Tibial nerve (tissue), 4 donors: ENCODE measurements at places on chromosomes 3 and 15. TPM values are rescaled to one million over a fixed set of nuclear protein-coding genes. Genes with fewer than 3 reads are reported as not detected.
A peak's percentile ranks its signal among the peaks of the same experiment; 100 is the strongest.

GRCh38 chr15:78067328-78068228 is 9.9 kb downstream of the TBC1D2B start:
- no peaks in the 10 kb centered on the region for H3K36me3 ChIP-seq
- H3K27ac ChIP-seq, result no peak overlapping the region
- DNase-seq, result peak; percentile 30
- H3K4me3 ChIP-seq, result no peak overlapping the region

DNA sequence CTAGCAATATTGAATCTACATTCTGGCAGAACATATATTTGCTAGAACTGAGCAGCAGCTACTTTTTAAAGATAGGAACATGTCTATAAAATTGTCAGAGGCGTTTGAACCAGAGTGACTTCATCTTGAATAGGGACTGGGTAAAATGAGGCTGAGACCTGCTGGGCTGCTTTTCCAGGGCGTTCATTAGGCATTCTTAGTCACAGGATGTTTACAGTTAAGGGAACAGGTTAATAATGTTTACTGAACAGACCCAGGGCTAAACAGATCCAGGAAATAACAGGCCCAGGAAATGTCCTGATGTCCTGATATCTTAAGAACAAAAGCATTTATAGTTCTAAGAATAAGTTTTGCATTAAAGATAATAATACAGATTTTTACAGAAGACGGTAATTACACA is 34.5 kb upstream of the B3GALNT1 start:
- no peak for DNase-seq
- no peak overlapping the region for H3K4me3 ChIP-seq
- no peak overlapping the region for H3K27ac ChIP-seq
- H3K4me1 ChIP-seq, result no peaks in the 10 kb centered on the region

DNA sequence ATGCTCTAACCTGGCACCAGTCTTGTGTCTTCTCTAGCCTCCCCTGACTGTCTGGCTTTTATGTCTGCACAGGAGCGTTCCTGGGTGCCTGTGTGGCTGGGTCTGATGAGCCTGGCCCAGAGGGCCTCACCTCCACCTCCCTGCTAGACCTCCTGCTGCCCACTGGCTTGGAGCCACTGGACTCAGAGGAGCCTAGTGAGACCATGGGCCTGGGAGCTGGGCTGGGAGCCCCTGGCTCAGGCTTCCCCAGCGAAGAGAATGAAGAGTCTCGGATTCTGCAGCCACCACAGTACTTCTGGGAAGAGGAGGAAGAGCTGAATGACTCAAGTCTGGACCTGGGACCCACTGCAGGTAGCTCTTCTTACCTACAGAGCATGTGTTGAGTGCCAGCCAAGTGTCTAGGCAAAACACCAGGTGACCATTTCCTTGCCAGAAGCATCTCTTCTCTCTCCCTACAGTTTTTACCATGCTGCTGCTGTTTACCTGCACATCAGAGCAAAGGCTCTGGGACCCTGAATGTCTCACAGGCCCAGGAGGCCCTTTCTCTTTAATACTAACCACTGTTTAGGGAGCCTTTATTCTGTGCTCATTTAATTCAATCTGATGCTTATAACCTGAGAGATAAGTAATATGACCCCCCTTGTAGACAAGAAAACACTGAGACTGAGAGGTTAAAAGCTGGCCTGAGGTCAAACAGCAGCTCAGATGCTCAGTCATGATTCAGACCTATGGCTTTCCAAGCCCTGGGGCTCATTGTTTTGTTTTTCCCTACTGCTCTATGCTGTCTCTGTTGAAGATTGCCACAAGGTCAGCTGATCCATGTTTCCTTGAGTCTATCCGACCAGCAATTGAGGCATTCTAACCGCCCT is 10.4 kb downstream of the PODXL2 start:
- no peak for DNase-seq
- H3K36me3 ChIP-seq, result no peaks in the 10 kb centered on the region
- H3K4me1 ChIP-seq, result no peaks in the 10 kb centered on the region
- H3K27ac ChIP-seq, result no peak overlapping the region
- H3K4me3 ChIP-seq, result no peak overlapping the region

DNA sequence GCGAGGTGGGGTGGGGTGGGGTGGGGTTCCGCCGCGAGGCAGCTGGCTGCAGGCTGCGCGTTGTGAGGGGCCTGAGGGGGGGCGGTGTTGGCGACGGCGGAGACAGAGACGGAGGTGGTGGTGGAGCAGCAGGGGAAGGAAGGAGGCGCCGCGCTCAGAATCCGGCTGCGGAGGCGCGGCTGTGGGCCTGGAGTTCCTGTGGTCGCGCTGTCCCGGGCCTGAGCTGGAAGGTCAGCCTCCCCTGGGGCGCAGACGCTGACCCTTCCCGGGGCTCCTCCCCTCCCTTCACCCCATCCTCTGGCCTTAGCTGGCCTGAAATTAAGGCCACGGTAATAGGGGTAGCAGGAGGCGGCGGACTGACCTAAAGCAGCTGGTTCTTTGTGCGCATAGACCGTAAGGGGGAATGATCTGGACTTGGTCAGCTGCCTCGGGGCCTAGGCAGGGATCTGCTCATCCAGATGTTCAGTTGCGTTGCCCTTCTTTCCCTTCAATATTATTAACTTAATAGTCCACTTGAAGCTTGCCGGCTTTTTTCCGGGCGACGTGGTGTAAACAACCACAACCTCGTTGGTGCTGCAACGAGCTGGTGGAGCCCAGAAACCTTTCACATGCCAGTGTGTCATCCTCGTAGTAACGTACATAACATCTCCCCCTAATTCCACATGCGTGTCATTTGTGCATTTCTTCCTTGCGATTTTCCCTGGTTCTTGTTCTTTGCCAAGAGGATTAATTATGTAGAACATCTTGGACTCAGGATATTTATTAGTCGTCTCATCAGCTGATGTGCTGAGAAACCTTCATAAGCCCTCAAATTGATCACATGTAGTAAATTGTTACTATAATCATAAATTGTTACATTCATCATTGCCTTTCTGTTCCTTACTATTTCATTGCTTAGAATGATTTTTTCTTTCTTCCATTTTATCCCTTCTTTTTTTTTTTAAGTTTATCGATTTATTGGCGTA is 626 bp downstream of the SEC62 start:
- peak overlapping the region; percentile 93 for H3K4me3 ChIP-seq
- no peaks in the 10 kb centered on the region for H3K27me3 ChIP-seq
- H3K27ac ChIP-seq, result peak overlapping the region; percentile 100
- H3K36me3 ChIP-seq, result no peaks in the 10 kb centered on the region
- peaks cover 16% of the 10 kb centered on the region for H3K4me1 ChIP-seq

DNA sequence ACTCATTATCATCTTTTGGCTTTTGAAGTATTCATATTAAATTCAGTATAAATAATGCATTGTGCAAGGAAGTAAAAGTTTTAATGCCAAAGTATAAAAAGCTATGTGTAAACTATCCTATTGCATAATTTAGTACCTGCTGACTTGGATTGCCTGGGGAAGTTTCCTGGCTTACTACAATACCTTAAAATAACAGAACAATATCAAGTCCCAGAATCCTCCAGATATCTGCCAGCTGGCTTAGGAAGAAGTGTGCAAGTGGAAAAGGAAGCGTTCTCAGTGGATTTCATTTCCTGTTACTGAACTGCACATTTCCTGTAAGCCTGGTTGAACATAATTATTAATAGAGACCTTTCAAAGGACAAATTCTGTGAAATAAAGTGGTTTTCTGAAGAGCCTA is 236.7 kb downstream of the ADAMTSL3 start:
- H3K4me1 ChIP-seq, result no peaks in the 10 kb centered on the region
- DNase-seq, result no peak
- no peak overlapping the region for H3K27ac ChIP-seq
- H3K4me3 ChIP-seq, result no peak overlapping the region

DNA sequence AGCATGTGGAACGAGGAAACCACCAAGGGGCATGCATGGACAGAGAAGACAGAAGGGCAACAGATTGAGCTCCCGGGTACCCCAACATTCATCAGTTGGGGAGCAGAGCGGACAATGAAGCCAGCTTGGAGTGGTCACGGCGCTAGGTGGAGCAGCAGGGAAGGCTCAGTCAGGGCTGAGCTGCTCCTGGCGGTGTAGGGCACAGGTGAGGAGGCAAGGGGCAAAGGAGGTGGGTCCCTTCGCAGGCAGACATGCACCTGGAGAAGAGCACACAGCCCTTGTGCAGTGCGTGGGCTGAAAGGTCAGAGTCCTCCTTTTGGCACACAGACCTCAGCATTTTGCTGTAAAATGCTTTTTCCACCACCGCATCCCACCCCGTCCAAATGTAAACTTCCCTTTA is 90.0 kb upstream of the SLC6A6 start:
- H3K4me3 ChIP-seq, result no peak overlapping the region
- H3K27me3 ChIP-seq, result no peaks in the 10 kb centered on the region
- H3K4me1 ChIP-seq, result no peaks in the 10 kb centered on the region

DNA sequence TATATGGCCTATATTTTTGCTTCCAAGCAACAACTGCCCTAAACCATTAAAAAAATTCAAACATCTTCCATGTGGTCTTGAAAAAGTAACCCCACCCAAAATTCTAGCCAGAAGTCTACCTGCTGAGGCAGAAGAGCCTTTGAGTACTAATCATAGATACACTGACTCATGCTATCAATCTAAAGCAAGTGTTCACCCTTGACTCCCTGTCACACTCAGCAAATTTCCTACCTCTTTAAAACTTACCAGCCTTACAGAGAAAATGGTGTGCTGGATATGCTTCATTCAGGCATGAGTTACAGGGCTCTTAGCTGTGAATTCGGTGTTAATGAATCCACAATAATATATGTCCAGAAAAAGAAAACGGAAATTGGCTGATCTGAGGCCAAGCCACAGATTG is 373.8 kb downstream of the MAGI1 start:
- H3K27ac ChIP-seq, result no peak overlapping the region
- H3K36me3 ChIP-seq, result no peaks in the 10 kb centered on the region
- H3K27me3 ChIP-seq, result no peaks in the 10 kb centered on the region
- no peaks in the 10 kb centered on the region for H3K4me1 ChIP-seq
- no peak overlapping the region for H3K4me3 ChIP-seq
- no peak for DNase-seq

GRCh38 chr15:29470311-29470710 is 200.7 kb upstream of the NSMCE3 start:
- no peaks in the 10 kb centered on the region for H3K36me3 ChIP-seq
- no peak overlapping the region for H3K4me3 ChIP-seq
- no peaks in the 10 kb centered on the region for H3K27me3 ChIP-seq
- H3K4me1 ChIP-seq, result no peaks in the 10 kb centered on the region
- H3K27ac ChIP-seq, result no peak overlapping the region

DNA sequence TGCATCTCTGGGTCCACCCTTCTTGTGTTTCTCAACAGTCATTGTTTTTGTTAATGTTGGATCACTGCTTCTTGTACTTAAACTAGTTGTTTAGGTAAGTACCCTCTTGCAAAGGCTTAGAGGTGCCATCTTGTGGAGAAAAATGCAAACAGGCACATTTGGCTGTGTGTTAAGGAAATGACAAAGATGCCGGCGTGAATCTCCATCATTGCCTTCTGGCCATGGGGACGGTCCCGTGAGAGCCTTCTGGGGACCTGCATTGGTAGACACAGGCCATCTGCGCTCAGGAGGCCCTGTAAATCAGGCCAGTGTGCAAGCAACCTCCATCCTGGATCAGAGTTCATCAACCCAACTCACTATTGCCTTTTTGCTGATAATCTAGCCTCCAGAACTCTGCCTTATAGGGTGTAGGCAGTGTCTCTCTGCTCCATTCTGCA is 158.6 kb upstream of the NR2E3 start:
- H3K36me3 ChIP-seq, result no peaks in the 10 kb centered on the region
- DNase-seq, result peak; percentile 55
- no peaks in the 10 kb centered on the region for H3K4me1 ChIP-seq
- no peak overlapping the region for H3K27ac ChIP-seq
- no peaks in the 10 kb centered on the region for H3K27me3 ChIP-seq
- H3K4me3 ChIP-seq, result no peak overlapping the region

DNA sequence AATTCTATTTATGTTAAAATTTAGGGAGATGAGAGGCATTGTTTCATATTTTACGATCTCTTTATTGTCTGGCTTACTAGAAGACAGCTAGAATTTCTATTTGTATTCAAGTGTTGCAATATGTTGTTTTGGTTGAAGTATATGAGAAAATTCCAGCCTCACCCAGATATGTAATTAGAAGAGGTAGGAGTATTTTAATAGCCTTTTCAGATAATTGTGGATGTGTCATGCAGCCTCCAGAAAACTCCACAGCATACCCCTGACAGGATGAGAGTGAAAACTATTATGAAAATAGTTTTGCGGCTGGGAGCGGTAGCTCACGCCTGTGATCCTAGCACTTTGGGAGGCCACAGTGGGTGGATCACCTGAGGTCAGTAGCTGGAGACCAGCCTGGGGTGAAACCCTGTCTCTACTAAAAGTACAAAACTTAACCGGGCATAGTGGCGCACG is 21.5 kb upstream of the USP3 start:
- H3K27ac ChIP-seq, result no peak overlapping the region
- no peaks in the 10 kb centered on the region for H3K27me3 ChIP-seq
- H3K36me3 ChIP-seq, result no peaks in the 10 kb centered on the region
- no peak for DNase-seq
- H3K4me1 ChIP-seq, result peaks cover 51% of the 10 kb centered on the region

DNA sequence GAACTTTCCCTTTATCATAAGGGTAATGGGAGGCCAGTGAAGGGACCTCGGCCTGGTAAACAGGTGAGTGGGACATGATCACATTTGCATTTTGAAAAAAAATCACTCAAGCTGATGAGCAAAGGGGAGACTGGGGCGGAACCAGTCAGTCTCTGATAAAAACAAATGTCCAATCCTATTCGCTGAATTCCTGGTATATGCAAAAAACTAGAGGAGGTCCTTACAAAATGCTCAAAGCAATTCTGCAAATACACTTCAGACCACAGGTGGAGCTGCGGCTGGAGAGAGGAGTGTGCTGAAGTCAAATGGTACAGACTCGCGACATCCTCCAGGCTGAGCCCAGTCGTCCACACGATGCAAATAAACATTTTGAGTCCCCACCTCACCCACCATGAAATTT is 166.7 kb downstream of the FOXP1 start:
- no peak overlapping the region for H3K27ac ChIP-seq
- no peak for DNase-seq
- H3K36me3 ChIP-seq, result no peaks in the 10 kb centered on the region
- no peak overlapping the region for H3K4me3 ChIP-seq
- H3K27me3 ChIP-seq, result no peaks in the 10 kb centered on the region
- no peaks in the 10 kb centered on the region for H3K4me1 ChIP-seq

ZIC1 gene
- not detected for total RNA-seq

TIPIN gene
- 17.5 TPM for total RNA-seq

DNAJB11 gene
- 42.6 TPM for total RNA-seq

GOLGA8J gene
- total RNA-seq, result not detected

SEMA3F gene
- total RNA-seq, result 58.5 TPM

BRK1 gene
- 81.9 TPM for total RNA-seq

SAMMSON gene
- total RNA-seq, result 2.1 TPM

UROC1 gene
- total RNA-seq, result not detected

MASP1 gene
- total RNA-seq, result 6.6 TPM
